Mammary epithelial cell (primary cell): ENCODE measurements at places on chromosomes 12 and 14.
A peak's percentile ranks its signal among the peaks of the same experiment; 100 is the strongest.

GRCh38 chr14:100155049-100155621 lies 4.3 kb downstream of the DEGS2 start:
- no peak for DNase-seq

DNA sequence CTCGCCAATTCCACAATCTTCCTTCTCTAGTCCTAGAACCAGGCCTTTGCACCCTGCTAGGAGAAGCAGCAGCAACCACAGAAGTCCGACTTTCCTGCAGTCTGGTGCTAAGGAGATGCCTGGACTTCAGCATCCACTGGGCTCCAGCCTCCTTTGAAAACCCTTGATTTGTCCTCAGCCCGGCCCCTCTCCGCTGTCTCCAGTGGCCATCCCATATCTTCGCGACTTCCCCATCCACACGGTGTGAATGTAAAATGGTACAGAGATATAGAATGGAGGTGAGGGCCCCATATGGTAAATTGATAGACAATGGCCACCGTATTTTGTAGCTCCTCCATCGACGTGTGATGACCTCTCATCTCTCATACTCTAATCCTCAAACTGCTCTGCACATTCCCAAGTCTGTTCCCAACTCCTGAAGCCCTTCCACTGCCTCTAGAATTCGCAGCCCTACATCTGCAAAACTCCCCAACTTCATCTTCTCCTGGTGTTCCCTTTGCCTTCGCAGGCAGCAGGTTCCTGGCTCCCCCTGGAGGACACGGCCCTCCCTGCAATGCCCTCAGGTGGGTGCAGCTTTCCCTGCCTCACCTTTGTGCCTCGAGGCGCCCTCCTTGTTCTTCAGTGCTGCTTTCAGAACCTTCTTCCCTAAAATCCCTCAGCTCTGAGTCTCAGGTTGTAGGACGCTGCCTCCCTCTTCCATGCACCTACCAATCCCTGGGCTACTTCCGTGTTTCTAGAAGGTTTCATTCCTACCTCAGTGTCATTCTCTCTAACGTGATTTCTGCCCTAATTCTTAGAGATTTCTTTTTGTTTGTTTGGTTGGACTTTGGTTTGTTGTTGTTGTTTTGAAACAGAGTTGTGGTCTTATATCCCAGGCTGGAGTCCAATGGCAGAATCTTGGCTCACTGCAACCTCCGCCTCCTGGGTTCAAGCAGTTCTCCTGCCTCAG lies 36.7 kb downstream of the TMBIM6 start:
- DNase-seq: peak; percentile 41

DNA sequence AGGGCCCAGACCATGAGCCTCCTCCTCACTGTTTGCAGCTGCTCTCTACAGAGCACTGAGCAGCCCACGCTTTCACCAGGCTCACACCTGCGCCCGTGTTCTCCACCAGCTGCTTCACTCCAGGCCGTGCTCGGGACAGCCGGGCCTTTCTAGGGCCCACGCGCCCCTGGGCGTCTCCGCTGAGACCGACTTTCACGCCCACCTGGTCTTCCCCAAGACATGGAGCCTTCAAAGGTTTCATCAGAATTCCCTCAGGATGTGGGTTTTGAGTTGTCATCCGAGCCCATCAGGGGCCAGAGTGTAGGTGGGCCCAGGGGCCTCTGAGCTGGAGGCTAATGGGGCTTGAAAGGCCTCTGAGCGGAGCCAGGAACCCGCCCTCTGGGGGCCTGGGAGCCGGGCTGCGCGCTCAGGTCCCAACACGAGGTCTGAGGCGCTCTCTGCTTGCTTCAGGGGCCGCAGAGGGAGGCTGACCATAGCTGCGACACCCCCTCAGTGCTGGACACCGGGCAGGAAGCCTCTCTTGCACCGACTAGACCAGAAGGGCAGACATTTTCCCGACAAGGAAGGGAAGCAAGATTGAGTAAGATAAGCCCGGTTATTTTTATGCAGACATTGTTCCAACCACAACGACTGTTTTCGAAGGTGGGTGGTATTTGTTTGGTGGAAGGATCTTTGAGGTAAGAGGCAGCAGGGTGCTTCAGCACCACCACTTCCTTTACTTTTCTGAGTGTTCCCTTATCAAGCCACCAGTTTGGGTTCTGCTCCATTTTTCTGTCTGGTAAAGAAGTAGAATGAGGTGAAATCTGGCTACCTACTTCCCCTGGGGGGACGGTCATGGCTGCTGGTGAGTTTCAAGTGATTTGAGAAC lies 125.0 kb upstream of the FUT8 start:
- DNase-seq: no peak

DNA sequence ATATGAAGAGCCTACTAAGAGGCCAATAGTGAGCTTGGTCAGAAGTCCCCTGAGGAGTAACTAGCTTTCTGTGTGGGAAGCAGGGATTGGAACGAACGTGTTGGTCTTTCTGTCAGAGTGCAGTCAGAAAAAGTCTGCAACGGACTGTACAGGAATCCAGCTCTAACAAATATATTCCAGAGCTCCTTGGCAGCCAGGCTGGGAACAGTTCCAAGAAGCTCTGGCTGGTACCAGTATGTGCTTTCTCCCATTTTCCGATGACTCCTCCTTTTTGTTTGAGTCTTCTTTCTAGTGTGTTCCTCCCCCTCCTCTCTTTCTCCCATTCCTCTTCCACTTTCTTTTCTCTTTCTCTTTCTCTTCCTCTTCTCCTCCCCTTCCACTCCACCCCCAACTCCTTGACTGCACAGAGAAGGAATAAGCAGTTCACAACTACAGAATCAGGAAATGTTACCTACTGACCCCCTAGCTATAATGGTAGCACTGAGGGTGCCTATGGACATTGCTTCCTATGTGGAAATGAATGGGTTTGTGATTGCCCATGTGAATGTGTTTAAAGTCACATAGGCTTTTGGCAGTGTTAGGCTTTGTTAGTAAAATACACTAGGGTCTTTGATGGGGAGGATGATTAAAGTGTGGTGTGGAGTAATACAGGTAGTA lies 59.9 kb downstream of the TTLL5 start:
- peak; percentile 18 for DNase-seq

GRCh38 chr14:33596211-33597080 lies 354.4 kb downstream of the EGLN3 start:
- no peak for DNase-seq

DNA sequence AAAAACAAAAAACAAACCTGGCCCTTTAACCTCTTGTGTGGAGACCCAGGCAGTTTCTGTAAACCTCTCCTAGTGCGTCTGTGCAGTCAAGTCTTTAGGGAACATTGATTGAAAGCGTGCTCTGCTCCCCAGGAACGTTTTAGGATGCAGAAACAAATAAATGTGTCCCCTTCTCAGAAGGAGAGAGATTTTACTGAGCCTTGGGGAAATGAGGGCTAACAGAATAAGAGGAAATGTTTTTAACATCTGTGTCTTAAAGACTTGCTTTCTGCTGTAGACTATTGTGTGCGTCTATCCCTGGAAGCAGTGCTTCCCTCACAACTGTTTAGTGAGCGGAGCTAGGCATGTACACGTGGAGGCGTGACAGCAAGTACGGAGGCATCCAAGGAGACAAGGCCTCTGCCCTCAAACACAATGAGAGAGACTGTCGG lies 54.3 kb downstream of the TECPR2 start:
- DNase-seq: no peak

DNA sequence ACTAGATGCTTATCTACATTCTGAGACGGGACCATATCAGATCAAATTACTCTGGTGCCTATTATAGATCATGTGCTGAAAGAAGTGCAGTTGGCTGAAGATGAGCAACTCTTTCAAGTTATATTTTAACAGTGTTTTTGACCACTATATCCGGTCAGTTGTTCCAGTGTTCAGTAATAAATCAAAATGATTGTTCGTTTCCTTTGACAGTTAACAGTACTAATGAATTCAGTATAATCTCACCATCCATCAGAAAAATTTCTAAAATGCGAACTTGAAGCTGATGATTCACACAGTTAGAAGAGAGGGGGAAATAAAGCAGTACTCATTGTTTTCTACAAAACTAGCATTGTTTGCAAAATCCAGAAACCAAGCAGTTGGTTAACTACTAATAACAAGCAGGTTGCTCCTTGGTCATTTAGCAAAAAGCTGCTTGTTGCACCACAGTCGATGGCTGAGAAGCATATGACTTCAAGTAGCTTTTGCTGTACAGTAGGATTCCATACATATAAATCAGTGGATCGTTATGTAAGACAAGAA lies 2.3 kb downstream of the RPS6KA5 start:
- DNase-seq: no peak

DNA sequence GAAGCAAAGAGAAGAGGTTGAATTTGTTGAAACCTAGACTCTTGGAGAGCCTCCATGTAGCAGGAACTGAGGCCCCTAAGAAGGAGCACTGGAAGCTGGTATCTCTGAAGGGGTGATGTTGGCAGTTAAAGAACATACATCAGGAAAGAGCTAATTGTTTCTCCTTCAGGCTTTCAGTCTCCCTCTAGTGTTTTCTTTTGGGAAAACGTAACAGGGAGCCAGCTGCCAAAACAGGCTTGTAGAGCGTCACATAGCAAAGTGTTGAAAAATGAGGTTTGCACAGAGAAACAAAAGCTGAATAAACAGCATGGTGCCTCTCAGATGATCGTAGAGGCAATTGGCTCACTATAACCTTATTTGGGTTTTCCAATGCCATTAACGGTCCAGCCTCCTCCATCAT lies 46.9 kb upstream of the CAND1 start:
- peak; percentile 45 for DNase-seq

GRCh38 chr14:89107626-89108025 lies 283.2 kb downstream of the TTC8 start:
- no peak for DNase-seq

GRCh38 chr12:6370576-6370935 lies 4.8 kb downstream of the SCNN1A start:
- no peak for DNase-seq

GRCh38 chr12:122995503-122996187 lies 15.2 kb downstream of the ARL6IP4 start:
- no peak for DNase-seq

GRCh38 chr14:100711493-100711892 lies 15.2 kb upstream of the DLK1 start:
- DNase-seq: no peak

DNA sequence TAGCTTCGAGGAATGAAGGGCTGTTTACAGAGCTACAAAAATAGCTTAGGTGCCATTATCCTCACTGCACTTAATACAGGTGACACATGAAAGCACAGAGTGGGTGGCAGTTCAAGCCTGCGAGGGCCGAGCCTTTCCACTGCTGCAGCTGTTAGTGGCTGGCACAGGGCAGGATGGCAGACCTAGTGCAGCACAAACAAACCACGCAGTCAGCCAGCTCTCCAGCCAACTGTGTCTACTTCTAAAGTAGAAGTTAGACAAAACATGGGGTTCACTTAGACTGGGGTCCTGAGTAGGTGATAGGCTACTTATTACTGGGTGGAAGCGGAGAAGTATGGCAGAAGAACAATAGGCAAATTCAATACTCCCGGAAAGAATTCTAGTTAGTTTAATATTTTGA lies 95.4 kb downstream of the DUSP16 start:
- no peak for DNase-seq

- no peak for DNase-seq
Measured at GRCh38 chr12:87853448-87854003, 175.7 kb downstream of the C12orf50 start.

DNA sequence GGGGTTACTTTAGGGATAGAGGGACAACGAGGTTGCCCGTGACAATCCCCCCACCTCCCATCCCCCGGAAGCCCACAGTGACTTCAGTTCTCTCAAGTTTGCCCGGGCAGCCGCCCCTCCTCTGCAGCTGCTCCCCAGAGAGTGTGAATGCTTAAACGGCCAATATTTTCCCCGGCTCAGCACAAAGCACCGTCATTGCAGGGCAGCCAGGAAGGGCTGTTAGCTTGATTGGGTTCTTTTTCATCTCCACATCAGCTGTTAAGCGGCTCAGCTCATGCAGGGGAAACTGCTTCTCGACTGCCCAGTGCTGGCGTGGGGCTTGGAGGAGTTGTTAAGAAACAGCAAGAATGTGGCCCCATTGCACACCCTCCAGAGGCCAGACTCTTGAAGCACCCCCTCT lies 120.5 kb upstream of the NCOR2 start:
- DNase-seq: no peak

DNA sequence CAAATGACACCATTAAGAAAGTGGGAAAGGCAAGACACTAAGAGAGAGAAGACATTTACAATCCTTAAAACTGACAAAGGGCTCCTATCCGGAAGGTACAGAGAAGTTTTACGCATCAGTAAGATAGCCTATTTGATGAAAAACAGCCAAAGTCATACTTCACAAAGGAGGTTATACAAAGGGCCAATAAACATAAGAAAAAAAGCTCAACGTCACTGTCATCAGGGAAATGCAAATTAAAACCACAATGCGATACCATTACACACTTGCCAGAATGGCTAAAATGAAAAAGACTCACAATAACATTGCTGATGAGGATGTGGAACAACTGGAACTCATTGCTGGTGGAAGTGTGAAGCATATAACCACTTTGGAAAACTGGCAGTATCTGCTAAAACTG lies 168.6 kb upstream of the FAR2 start:
- no peak for DNase-seq

DNA sequence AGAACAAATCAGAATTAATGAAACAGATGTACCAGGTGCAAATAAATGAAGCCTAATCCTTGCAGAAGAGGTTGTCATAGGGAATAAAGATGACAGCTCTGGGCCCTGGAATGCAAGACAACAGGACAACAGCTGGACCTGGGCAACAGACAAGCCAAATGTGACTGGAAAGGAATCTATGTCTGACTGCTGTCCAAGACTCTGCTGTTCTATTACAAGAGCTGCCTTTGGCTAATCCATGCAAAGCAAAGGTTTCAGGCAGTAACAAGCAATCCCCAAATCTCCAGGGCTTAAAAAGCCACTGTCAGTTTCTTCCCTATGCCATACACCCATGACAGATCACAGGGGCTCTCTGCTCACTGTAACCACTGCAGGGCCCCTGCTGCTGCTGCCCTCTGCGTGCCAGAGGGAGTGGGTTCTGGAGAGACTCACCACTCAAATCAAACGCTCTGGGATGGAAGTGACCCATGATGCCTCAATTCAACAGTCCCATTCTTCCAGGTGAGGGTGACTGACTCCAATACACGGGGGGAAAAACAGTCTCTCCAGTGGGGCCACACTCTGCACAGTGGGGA lies 218.9 kb upstream of the SFSWAP start:
- DNase-seq: no peak

- DNase-seq: no peak
Measured at GRCh38 chr12:53208877-53209463, 1.9 kb upstream of the ITGB7 start.

DNA sequence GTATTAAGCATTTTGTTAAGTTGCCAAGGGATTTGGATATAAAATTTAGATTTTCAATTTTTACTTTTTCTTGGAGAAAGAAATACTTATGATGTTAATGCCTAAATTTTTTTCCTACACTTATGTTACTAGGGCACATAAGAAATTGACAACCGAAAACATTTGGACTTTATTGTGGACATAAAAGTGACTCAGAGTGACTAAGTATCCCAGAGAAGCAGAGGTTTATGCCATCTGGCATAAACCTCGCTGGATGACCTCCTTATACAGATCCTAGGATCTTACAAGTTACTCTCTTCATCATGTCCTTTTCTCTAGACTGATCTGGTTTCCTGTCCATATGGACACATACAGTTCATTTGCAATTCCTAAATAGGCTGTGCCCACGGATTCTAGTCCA lies 89.8 kb downstream of the RERG start:
- peak; percentile 19 for DNase-seq

- no peak for DNase-seq
Measured at GRCh38 chr12:66735275-66735674, 56.4 kb upstream of the GRIP1 start.
